ENCODE measurements at places on chromosomes 16 and 17.

DNA sequence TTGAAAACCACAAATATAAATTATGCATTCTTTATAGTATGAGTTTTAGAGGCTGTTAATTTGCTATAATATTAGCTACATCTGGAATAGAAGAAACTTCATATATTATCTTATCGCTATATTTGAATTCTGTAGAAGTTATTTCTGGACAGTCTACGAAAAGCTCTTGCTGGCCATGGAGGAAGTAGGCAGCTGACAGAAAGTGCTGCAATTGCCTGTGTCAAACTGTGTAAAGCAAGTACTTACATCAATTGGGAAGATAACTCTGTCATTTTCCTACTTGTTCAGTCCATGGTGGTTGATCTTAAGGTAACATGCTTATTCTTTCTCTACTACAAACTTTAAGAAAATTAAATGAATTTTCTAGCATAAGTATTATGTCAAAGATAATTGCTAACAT lies 96.8 kb downstream of the OMG start:
- no peak for DNase-seq

- no peak for DNase-seq
Measured at GRCh38 chr17:74545843-74546230, at the start of gene CD300C. Gene CD300C (minus strand): TSS chr17:74546115. CDS start chr17:74545782, 333 bp downstream.

- no peak for DNase-seq
Measured at GRCh38 chr17:51508048-51508447, 247.7 kb downstream of the UTP18 start.

DNA sequence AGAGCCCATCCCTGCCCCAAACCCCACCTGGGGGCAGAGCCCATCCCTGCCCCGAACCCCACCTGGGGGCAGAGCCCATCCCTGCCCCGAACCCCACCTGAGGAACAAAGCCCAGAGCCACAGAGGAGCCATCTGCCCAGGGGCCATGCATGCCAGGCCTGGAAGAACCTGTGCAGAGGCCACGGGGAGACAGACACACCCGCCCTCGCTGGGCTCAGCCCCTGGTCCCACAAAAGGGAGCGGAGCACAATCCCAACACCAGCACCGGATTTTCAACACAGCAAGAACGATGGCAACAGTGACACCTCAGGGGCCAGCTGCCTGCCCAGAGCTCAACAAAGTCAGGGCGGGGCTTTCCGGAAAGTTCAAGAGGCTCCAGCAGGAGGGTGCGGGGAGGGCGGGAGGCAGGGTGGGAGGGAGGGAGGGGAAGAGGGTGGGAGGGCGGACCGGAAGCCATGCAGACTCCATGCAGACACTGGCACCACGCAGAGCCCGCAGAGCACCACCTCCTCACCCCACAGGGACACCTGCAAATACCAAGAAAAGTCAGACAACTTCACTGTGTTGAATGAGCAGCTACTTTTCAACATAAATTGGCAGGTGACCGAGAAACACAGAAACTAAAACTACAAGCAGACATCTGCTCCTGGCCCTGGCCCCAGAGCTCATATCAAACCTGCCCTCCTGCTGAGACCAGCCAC lies 27.9 kb upstream of the C16orf95 start:
- no peak for DNase-seq

GRCh38 chr17:76189741-76190140 lies 48.7 kb upstream of the FOXJ1 start:
- no peak for DNase-seq

GRCh38 chr17:29074488-29074887 lies 31.5 kb downstream of the PIPOX start:
- DNase-seq, result no peak

DNA sequence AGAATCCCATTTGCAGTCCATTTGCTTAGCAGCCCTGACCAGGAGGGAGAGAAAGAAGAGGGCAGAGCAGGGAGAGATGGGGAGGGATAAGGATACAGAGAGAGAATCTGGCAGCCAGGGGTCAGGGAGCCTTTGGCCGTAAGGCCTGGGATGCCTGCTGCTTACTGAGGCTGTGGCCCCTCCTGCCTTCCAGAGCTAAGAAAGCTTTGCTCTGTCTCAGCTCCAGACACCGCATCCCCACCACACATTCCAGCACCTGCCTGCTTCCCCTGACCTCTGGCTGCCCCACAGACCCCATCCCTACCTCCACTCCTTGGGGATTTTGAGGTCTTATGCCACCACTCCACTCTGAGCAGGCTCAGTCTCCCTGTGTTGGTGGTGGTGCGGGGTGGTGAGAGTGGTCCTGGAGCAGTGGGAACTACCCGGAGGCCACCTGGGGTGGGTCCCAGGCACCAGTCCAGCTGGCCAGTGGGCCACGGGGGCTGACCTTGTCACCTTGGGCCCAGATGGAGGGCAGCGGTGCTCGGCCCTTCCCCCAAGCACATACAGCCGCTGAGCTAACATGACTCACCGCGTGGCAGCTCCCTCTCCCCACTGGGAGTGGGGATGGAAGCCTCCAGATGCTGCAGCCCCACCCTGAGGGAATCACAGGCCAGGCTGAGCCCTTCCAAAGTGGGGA lies 58.3 kb downstream of the RAI1 start:
- DNase-seq, result no peak

GRCh38 chr17:19948116-19948943 lies 29.3 kb downstream of the AKAP10 start:
- no peak for DNase-seq
